Natural killer cell (primary cell): ENCODE measurements at places on chromosomes 7 and 10. TPM values are rescaled to one million over a fixed set of nuclear protein-coding genes. Genes with fewer than 3 reads are reported as not detected.

The NPFFR1 gene
- total RNA-seq = not detected

The GATA3 gene
- 68.8 TPM for total RNA-seq

The MMD2 gene
- total RNA-seq = not detected

The NUPR2 gene
- total RNA-seq = not detected

The KNDC1 gene
- 2.1 TPM for total RNA-seq

The FOXI2 gene
- total RNA-seq = not detected

The CYP3A4 gene
- not detected for total RNA-seq

The ITPRID1 gene
- not detected for total RNA-seq

The VSIR gene
- 134 TPM for total RNA-seq
